ENCODE measurements at places on chromosomes 1 and 21. TPM values are rescaled to one million over a fixed set of nuclear protein-coding genes. Genes with fewer than 3 reads are reported as not detected.
A peak's percentile ranks its signal among the peaks of the same experiment; 100 is the strongest.

Gene PRAMEF17
- 0.18 TPM for total RNA-seq

Gene HSF2BP
- 2.9 TPM for total RNA-seq

Gene FLG2
- total RNA-seq: 0.44 TPM

Gene LCE2C
- total RNA-seq: not detected

Gene LIN28A
- 64.7 TPM for total RNA-seq

Gene HNRNPCL1
- 0.73 TPM for total RNA-seq

DNA sequence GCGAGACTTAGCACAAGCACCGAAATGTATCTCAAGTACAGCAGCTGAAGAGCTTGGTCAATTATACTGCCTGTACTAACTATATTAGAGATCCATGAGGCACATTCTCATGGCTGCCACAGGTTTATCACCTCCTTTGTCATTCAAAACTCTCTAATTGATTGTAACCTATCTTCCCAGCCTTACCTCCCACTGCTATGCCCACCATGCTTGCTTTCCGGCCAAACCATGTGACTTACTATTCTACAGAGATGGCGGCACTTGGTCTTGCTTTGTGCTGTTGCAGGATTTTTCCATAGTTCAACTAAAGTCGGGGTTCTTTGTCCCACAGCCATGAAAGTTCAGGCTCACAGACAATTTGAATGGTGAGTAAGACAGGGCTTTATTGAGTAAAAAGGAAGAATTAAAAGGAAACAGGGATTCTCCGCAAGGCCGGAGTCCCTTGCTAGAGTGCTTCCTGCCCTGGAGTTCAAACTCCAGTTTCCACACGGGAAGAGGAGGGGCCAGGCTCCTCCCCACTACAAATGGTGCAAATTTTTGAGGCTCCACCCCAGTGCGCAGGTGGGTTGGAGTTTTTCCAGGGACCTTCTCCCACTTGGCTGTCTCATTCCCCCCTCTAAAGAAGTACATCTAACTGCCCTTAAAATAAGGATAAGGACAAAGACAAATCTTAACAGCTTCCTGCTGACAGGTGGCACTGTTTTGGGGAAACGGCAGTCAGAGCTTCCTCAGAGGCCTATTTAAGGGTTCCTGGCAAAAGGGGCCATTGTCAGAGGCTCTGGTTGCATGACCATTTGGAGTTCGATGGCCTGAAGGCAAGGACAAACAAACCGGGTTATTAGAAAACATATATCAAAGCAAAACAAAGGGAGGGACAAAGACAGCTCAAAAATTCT is 28.7 kb downstream of the FMO2 start:
- no peak for ATAC-seq

GRCh38 chr1:38046333-38046883 is at the start of gene POU3F1:
POU3F1 (minus strand) TSS chr1:38046793; CDS start chr1:38046743, 50 bp downstream.
- no peak for ATAC-seq

DNA sequence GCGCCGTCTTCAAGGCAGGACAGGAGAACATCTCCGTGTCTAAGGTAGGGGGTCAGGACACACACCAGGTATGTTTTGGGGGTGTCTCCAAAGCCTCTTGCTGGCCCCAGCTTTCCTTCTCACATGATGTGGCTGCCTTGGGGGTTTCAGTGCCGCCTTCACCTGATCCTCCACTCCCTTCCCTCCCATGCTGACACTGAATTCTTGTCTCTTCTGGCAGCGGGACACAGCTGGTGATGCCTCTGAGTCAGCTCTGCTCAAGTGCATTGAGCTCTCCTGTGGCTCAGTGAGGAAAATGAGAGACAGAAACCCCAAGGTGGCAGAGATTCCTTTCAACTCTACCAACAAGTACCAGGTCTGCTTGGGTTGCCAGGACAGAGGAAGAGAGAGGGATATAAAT is 13.5 kb downstream of the ATP1A2 start:
- ATAC-seq: no peak

GRCh38 chr1:51303751-51304251 is 26.6 kb downstream of the TTC39A start:
- no peak for ATAC-seq

DNA sequence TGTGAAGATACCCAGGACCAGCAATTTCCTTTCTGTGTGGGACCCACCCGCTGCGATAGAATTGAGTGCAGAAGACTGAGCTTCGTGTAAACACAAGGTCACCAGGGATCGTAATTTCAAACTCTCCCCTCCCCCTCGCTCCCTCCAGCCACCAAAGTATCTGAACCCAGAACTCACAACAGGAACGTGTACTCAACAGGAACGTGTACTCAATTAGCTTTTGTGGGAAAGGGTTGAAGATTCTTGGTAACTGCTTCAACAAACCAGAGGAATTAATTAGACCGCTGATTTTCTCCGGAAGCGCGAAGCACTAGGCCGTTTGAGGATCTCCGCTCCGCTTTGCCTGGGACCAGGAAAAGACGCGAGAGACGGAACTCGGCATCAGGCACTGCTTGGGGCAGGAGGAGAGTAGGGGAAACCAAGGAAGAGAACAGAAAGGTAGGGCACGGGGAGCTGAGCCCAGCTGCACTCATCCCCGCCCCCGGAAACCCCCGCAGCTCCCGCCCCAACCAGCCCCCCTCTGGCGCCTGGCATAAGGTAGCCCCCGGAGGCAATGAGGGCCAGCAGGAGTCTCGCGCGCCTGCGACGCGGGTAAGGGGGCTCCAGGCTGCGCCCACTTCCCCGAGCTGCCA is 453 bp downstream of the DRAM2 start:
- ATAC-seq: peak; percentile 50

DNA sequence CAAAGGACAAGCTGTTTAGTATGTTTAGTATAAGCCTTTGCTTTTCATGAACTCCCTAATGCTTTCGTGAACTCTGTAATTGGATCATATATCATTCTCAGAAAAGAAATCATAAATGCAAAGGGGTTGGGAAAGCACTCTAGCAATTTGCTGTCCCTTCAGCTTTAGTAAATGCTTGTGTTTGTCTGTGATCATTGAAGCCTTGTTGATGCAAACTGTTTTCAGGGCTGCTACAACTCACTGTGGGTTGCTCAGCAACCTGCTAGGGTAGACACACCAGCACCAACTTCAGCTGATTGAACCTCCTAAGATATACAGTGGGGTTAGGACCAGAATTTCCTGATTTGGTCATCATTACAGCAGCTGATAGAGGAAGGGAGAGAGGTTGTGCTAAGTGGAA is 95.0 kb downstream of the SGIP1 start:
- ATAC-seq: no peak

Measured in motor neuron (in vitro differentiated cells).